H4 (cell line): ENCODE measurements at places on chromosomes 16 and 17. TPM values are rescaled to one million over a fixed set of nuclear protein-coding genes. Genes with fewer than 3 reads are reported as not detected.

DNA sequence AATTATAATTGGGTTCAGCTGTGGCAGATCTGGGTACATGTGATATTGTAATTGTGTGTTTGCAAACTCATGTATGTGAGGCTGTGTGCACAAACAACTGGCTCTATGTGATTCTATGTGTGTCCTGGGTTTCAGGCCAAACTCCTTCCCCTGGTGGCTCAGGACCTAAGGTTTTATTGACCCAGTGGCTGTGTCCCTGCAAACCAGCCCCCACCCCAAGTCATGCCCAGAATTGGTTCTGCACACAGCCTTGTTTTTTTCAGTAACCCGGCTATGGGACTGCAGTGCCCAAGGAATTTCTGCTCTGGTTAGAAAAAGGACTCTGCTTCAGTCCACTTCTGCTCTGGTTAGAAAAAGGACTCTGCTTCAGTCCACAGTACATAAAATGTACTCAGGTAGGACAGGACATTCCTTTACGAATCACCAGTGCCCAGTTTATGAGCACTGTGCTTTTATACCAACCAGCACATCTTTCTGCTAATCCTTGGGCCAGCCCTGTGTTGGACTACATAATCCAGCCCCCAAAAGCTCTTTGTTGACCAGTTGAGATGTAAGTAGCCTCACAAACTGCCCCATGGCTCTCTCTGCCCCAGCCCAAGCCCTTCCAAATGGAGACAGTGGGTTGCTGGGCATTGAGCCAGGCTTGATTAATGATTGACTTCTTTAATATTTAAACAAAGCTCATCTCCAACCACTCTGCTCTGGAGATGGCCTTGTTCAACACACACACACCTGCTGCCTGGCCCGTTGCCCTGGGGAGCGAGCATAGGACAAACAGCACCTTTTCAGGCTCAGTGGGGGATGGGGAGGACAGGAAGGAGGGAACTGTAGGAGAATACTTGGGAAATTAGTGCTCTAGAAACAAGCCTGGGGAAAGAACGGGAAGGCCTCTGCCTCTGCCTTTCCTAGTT, 2.9 kb upstream of the KCNH6 start:
- no peak for DNase-seq

DNA sequence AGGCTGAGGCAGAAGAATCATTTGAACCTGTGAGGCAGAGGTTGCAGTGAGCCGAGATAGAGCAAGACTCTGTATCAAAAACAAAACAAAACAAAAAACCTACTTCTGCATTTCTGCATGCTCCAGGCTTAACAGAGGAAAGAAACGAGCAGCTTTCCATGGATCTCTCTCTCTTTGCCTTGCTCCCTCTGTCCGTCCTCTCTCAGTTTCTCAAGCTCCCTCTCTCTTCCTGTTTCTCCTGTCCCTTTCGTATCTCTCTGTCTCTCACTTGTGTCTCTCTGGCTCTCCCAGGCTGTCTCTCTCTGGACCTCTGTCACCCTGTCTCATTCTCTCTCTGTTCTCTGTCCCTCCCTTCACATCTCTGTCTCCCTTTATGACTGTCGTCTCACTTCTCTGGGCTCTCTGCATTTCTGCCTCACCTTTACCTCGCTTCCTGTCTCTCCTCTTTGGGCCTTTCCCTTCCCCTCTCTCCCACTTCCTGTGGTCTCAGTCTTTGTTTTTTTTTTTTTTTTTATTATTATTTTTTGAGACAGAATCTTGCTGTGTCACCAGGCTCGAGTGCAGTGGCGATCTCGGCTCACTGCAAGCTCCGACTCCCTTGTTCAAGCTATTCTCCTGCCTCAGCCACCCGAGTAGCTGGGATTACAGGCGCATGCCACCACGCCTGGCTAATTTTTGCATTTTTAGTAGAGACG, 4.1 kb upstream of the PITPNA start:
- no peak for DNase-seq

DNA sequence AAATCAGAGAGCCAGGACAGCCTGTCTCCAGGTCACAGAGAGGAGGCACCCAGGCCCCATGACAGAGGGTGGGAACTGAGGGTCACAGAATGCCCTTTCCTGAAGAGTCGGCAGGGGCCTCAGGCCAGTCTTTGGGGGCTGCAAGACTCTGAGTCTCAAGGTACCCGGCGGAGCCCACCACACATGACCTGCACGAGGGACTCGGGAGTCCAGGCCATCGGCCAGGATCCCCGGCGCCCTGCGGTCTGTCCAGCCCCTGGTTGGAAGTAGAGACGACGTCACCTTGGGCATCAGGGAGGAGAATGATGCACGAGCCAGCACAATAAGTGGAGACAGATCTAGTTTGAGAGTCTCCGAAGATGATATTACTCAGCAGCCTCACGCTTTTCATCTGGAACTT, 234.7 kb upstream of the SDK2 start:
- DNase-seq = no peak

LPCAT2 gene
- total RNA-seq = 10.0 and 11.7 TPM in 2 replicates

ALOXE3 gene
- not detected in 2 replicates for total RNA-seq

KRTAP9-8 gene
- not detected in 2 replicates for total RNA-seq
